ENCODE measurements at places on chromosomes 7 and 10.

DNA sequence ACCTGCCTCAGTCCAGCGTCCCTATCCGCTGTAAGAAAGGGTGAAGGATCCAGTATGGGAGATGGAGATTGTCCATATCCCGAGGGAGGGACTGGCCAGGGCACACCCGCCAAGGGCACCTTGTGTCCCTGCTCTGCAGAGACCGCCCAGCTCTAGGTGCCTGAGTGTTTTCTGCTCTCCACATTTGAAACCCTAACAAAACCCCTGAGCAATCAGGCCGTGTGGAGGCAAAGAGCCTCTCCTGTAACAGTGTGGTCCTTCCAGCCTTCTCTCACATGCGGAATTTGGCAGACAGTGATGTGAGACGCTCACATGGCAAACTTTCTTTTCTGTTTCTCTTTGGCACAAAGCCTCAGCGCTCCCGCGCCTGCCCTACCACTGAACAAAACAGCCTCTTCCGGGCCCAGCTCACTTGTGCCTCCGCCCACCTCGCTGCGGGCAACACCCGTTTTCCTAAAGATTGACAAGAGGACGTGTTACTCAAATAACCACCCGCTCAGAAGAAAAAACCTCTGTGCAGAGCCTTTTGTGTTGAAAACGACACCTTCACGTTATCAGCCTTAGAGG lies 514.8 kb downstream of the DNAJB6 start:
- DNase-seq: no peak

GRCh38 chr10:53379956-53380355 lies 607.4 kb upstream of the MBL2 start:
- DNase-seq: no peak

DNA sequence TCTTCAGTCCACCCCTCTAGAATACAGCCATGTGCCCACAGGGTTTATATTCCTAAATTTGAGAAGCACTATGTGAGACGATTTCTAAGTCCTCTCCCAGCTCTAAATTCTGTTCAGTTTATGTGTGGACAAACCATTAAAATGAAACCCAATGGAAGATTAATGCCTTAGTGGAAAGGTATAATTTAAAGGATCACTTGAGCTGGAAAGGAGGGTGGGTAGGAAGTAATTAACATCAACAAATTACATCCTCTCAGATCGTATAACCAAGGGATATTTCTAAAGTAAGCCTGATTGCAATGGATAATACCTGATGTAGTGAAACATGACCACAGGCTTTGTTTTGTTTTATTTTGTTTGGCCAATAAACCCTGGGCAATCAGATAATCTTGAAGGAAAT lies 511.0 kb upstream of the COBL start:
- DNase-seq: no peak

DNA sequence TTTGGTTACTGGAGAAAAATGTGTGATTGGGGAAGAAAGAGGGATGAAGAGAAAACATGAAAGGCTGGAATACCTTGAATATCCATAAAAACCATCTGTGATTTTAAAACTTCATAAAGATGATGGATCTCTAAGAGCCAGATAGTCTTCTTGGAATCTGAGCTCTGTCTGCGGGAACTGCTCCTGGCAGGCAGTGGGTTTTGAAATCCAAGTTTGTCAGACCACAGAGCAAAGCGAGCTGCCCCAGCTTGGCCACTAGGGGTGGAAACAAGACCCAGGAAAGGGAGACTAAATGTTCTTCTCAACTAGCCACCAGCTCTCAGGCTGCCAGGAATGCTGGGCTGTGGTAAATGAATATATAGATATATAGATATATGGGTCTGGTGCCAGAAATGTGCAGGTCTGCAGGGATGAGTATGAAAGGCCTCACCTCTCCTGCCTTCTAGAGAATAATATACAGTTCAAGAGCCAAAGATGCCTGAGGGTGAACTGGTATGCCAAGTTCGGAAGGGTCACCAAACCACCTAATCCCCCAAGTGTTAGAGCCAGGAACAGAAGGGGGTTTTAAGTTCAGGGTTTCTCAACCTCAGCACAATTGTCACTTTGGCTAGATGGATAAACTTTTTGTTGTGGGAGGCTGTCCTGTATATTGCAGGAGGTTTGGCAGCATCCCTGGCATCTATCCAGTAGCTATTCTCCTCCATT lies 208.8 kb downstream of the KCNMA1 start:
- DNase-seq: peak; percentile 36
